ENCODE measurements at places on chromosomes 3 and 15.
A peak's percentile ranks its signal among the peaks of the same experiment; 100 is the strongest.

- no peak for DNase-seq
Observed at GRCh38 chr15:70077188-70078147, 20.2 kb downstream of the TLE3 start.

DNA sequence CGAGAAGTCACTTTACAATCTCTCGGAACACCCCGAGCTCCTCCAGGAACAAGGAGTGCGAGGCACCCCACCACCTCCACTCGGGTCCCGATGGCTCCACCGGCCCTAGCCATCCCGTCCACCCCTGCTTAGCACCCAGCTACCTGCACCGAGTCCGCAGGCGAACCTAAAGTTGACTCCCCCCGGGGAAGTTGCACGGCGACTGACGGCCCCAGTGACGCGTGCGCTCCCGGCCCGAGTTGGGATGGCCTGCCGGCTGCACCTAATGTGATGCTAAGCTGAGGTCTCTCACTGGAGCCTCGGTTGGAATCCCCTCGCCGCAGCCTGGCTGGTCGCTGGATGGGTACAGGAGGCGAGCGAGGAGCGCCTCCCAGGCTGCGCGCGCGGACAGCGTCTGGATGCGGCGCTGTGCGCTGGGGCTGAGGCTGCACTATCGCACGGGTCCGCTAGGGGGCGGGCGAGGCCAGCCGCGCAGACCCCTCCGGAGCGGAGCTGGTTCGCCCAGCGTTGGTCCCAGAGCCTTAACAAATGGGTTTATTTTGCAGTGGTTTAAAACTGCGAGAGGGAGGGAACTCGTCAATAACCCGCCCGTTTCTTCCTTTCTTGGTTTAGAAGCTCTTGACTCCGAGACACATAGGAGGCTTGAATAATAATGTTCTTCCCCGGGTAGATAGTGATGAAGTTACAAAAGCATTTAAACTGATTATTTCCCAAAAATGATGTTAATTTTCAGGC is at the start of gene OXTR:
TSS of gene OXTR (minus strand) at position 526 of the 735 bp plus-strand sequence. CDS start 1,426 bp downstream, outside the sequence.
- peak; percentile 2 for DNase-seq

GRCh38 chr3:11717301-11717700 is 73.6 kb upstream of the VGLL4 start:
- DNase-seq: no peak

DNA sequence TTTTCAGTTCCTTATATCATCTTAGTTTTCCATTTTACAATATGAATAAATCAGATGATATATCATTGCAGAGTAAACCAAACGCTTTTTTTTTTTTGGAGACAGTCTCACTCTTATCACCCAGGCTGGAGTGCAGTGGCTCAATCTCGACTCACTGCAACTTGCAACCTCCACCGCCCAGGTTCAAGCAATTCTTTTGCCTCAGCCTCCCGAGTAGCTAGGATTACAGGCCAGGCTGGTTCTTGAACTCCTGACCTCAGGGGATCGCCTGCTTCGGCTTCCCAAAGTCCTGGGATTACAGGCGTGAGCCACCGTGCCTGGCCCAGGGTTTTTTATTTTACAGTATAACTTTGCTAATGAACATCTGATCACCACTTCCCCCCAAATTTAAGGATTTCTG is 5.9 kb upstream of the EBLN2 start:
- no peak for DNase-seq

DNA sequence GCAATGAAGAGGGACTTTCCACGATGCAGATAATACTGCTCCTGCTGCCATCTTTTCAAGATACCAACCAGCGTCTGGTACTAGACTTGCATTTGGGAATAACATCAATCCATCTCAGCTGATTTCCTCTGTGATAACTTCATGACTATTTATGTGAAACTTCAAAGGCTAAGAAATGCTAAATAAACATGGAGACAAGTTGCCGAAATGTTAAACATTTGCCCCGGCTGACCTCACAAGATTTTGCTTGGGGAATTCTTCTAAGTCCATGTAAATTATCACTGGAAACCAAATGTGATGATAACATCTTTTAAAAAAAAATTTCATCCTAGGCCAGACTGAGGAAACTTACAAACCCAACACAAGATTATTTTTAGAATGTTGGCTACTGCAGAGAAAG is 185.8 kb upstream of the PRICKLE2 start:
- no peak for DNase-seq

GRCh38 chr15:25770618-25771337 is 92.3 kb downstream of the ATP10A start:
- DNase-seq: no peak

- no peak for DNase-seq
Observed at GRCh38 chr3:123861081-123861836, 22.9 kb downstream of the MYLK start.

- DNase-seq: no peak
Observed at GRCh38 chr15:69755551-69756310, 303.1 kb downstream of the RPLP1 start.

DNA sequence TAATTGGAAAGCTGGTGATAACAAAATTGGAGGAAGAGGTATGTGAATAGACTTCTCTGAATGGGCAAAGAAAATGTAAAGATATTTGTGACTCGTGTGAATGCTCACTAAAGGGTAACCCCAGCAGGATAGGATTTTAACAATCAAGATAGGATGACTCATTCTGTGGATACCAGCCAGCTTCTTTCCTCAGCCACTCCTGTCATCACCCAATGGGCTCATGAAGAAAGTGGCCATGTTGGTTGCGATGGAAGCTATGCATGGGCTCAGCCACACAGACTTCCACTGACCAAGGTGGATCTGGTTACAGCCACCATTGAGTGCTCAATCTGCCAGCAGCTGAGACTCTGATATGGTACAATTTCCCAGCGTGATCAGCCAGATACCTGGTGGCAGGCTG is 40.9 kb downstream of the STRIT1 start:
- no peak for DNase-seq

DNA sequence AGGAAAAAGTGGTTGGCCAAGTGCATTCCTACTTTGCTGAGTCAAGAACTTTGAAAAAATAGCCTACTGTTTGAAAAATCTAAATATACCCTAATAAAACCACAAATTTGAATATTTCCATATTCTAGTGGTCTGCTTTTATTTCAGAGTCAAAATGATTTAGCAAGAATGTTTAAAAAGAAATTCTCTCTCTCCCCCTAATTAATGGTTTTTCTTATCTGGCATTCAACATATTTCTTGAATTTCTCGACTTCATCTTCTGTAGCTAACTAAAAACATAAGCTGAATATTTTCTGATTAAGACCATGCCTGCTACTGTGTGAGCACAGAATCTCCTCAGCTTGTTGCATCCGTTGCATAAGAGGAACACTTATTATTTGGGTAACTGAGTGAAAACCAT is 563.5 kb upstream of the TBL1XR1 start:
- DNase-seq: no peak

DNA sequence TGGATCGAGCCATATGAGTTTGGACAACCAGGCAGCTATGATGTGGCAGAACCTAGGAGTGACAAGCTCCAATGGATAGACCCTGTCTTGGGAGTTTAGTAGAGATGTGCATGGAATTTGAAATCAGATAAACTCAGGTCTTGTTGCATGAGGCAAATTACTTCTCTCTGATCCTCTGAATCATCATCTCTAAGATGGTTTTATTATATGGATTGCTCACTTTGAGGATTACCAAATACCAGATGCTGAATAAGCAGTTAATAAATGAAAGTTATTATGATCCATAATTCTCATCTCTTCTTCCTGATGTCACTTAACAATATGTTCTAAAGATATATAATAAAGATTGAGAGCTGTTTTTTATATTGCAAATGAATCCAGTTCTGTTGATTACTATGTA is 622.2 kb downstream of the NTRK3 start:
- no peak for DNase-seq

GRCh38 chr3:193963808-193964516 is 172.0 kb upstream of the HES1 start:
- DNase-seq: no peak

GRCh38 chr3:120764206-120764605 is 21.7 kb downstream of the GTF2E1 start:
- no peak for DNase-seq

GRCh38 chr3:160779040-160779439 is 23.0 kb downstream of the PPM1L start:
- no peak for DNase-seq

- no peak for DNase-seq
Observed at GRCh38 chr3:136209921-136210320, 13.8 kb upstream of the MSL2 start.
